ENCODE measurements at places on chromosomes 1 and 21. TPM values are rescaled to one million over a fixed set of nuclear protein-coding genes. Genes with fewer than 3 reads are reported as not detected.

The SLC44A5 gene
- 3.1 TPM for polyA plus RNA-seq

The VHLL gene
- polyA plus RNA-seq, result not detected

DNA sequence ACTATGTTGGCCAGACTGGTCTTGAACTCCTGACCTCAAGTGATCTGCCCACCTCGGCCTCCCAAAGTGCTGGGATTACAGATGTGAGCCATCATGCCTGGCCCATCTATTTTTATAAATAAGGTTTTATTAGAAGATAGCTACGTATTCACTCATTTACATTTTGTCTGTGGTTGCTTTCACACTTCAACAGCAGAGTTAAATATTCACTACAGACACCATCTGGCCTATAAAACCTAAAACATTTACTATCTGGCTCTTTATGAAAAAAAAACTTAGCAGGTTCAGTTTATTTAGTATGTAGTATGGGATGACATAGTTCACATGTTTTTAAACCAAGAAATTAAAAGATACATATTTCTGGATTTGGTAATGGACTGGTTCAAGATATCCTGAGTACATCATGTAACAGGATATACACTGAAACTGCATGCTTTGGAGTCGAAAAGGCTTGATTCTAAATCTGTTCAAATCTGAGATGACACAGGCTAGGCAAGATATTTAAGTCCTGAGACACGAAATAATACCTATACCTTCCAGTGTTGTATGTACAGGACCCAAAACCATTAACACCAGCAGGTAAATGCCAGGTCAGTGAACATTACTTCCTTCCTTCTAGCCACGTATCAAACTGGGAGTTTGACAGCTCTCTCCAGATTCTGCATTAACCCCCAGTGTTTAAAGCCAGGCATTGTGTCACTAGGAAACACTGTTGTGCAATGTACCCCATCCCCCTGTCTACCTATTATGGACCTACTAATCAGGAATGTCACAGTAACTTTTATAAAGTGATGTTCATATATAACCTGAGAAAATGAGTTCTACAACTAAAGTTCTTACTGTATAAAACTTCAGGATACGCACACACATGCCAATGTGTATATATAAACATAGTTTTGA is 54.3 kb upstream of the SDC3 start:
- no peak for DNase-seq

The OR2T33 gene
- polyA plus RNA-seq, result not detected

The ANXA9 gene
- polyA plus RNA-seq, result 7.8 TPM

DNA sequence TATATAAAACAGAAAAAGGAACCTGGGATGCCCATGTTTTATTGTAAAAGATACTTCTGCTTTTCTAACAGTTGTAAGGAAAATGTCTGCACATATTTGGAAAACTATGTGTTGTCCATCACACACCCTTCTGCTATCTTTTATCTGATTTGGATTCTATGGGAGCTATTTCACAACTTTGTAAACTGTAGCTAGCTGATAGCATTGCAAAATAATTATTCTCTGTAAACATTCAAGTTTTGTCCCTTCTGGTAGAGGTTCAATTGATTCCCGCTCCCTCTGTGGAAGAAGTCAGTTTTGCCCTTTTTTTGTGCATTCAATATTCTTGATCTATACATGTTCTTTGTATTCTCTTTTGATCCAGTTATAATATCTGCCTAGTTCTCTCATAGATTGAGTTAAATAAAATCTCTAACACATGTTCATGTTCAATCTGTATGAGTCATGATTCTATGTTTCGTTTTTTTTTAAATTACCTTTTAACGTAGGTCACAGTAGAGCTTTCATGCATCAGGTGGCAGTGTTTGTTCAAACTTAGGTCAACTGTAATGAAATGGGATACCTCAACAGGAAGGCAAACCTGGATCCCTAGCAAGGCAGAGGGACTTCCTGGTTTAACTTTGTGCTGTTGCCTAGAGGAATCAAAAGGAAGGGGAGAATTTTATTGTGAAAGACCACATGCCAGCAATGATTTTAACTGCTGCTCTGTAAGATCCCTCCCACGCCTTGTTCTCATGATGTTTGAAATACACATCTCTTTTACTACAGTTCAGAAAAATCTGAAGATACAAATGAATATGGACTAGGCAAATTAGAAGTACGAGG is 26.0 kb upstream of the BCL9 start:
- no peak for DNase-seq

- DNase-seq, result no peak
These were observed 811 bp upstream of the S100A3 start for GRCh38 chr1:153549741-153550397.

The SLC22A15 gene
- 5.2 TPM for polyA plus RNA-seq
